ENCODE measurements at places on chromosomes 3 and 15.
A peak's percentile ranks its signal among the peaks of the same experiment; 100 is the strongest.

DNA sequence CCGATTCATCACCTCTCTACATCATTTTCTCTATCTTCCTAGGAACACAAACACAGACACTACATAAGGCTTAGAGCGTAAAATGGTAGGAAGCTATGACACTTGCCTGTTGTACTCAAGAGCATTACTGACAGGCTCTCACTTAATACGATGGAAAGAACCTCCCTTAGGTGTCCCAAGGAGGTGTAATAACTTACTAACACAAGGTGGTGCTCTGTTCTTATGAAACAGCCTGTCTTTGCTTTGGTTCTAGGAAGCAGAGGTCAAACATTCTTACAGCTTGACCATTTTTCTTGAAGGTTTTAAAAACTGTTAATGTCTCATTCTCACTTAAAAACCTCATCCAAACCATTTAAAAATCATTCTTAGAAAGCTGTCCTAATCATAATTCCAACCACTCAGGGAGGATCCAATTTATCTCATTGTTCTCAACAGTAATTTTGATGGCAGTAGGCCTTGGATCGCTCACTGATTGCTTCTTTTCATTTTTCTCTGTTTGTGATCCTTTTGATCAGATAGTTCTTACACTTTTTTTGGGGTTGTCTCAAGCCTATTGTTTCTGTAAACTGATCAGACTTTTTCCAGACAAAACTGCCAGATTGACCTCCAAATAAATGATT, 317.8 kb upstream of the AGTR1 start:
- H3K4me3 ChIP-seq: no peak overlapping the region
- H3K27me3 ChIP-seq: no peaks in the 10 kb centered on the region
- no peaks in the 10 kb centered on the region for H3K4me1 ChIP-seq

DNA sequence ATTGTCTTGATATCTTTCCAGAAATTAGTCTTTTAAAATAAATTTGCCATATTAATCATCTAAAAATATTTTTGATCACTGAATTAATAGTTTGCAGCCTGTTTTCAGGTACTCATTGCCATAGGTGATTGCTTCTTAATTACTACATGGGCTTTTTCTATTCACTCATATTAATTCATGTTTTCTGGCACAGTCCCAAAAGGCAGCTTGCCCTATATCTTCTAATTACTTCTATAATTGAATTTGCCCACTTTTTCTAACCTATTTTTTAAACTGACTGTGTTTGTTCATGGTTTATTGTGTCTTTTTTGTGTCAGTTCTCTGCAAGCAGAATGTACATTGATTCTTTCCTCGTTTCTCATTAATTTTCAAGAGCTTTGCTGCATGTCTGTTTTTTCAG, 85.7 kb upstream of the SOX2 start:
- no peak for DNase-seq
- H3K36me3 ChIP-seq: no peaks in the 10 kb centered on the region
- peaks cover 8% of the 10 kb centered on the region for H3K27me3 ChIP-seq
- H3K4me3 ChIP-seq: no peak overlapping the region
- no peak overlapping the region for H3K27ac ChIP-seq

GRCh38 chr3:164498917-164499316, 579.4 kb downstream of the SI start:
- H3K27me3 ChIP-seq: no peaks in the 10 kb centered on the region
- no peaks in the 10 kb centered on the region for H3K4me1 ChIP-seq
- no peak overlapping the region for H3K27ac ChIP-seq
- no peak overlapping the region for H3K4me3 ChIP-seq
- no peak for DNase-seq

DNA sequence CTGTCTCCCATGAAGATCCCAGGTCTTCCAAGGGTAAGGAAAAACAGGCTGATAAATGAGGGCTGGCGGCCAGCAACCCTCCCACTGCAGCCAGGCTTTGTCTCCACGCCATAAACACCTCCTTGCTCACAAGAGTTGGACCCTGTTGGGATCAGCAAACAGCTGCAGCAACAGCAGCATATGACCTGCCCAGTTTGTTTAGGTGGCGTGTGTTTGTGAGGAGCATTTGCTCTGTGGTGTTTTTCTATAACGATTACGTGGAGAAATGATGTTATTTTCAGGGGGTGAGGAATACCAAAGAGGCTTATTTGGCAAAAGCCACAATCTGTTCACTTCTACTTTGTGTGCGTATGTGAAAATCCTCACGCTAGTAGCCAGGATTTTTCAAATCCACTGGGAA, 58.5 kb downstream of the RFTN1 start:
- peaks cover 53% of the 10 kb centered on the region for H3K4me1 ChIP-seq
- H3K27ac ChIP-seq: no peak overlapping the region
- H3K27me3 ChIP-seq: no peaks in the 10 kb centered on the region
- no peak for DNase-seq

GRCh38 chr3:185629554-185630181, 43.6 kb downstream of the SENP2 start:
- H3K4me3 ChIP-seq: no peak overlapping the region
- DNase-seq: no peak
- H3K27me3 ChIP-seq: no peaks in the 10 kb centered on the region
- H3K27ac ChIP-seq: no peak overlapping the region
- peaks cover 6% of the 10 kb centered on the region for H3K36me3 ChIP-seq

GRCh38 chr15:74845208-74845568, 2.2 kb upstream of the ULK3 start:
- no peak overlapping the region for H3K27ac ChIP-seq
- no peak for DNase-seq
- H3K4me3 ChIP-seq: no peak overlapping the region
- peaks cover 14% of the 10 kb centered on the region for H3K36me3 ChIP-seq

DNA sequence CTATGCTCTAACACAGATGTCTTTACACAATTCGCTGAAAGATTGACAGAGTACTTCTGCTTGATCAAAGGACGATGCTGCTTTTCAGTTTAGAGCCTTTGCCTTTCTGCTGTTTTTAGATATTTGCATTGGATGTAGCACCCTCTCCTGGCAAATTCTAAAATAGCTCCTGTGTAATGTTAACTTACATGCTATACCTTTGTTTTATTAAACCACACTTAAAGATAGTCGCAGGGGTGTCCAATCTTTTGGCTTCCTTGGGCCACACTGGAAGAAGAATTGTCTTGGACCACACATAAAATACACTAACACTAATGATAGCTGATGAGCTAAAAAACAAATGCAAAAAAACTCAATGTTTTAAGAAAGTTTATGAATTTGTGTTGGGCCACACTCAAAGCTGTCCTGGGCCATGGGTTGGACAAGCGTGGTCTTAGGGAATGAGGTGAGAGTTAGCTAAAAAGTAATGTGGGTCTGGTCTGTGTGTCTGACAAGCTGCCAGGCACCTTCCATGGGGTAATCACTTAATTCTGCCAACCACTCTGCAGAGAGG, 62.9 kb downstream of the ATG7 start:
- DNase-seq: peak; percentile 44
- H3K36me3 ChIP-seq: no peaks in the 10 kb centered on the region
- no peak overlapping the region for H3K4me3 ChIP-seq
- no peaks in the 10 kb centered on the region for H3K27me3 ChIP-seq
- H3K4me1 ChIP-seq: no peaks in the 10 kb centered on the region

GRCh38 chr3:143334231-143334630, 214.7 kb downstream of the CHST2 start:
- no peaks in the 10 kb centered on the region for H3K27me3 ChIP-seq
- H3K4me1 ChIP-seq: peaks cover 3% of the 10 kb centered on the region
- no peak for DNase-seq
- H3K36me3 ChIP-seq: peaks cover 10% of the 10 kb centered on the region
- H3K4me3 ChIP-seq: no peak overlapping the region

- H3K4me3 ChIP-seq: no peak overlapping the region
- H3K27me3 ChIP-seq: peaks cover 71% of the 10 kb centered on the region
- no peak overlapping the region for H3K27ac ChIP-seq
- DNase-seq: no peak
Measured at GRCh38 chr3:192408647-192409200, 318.6 kb downstream of the FGF12 start.

DNA sequence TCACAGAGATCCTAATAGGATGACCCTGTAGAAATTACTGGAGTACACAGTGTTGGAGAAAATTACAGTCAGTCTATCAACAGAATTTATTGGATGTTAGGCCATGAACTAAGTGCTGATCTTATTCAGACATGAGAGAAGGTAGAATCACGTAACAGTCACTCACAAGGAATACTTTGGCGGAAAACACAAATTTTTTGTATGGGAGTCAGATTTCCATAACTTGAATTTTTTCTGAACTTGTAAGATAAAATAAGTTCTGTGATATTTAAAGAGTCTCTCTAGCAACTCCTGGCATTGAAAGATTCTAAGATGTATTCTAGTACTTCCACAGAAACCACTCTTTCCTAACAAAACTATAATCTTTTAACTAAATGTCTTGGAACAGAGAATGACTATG, 178.8 kb upstream of the MME start:
- no peaks in the 10 kb centered on the region for H3K36me3 ChIP-seq
- DNase-seq: no peak
- H3K4me1 ChIP-seq: no peaks in the 10 kb centered on the region
- H3K27me3 ChIP-seq: no peaks in the 10 kb centered on the region

DNA sequence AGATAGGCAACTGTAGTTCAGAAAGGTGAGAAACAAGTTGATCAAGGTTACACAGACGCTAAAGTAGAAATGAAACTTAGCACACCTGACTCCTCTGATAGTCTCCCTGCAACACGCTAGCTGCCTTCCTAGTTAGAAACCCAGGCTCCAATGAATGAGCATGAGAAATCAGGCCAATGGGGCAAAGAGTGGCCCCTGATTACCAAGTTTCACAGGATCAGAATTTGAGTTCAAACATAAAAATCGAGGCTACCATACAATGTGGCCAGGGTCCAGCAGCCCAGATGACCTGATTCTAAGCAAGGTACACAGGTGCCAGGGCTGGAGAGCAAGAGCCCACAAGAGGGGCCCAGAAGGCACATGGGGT, 7.7 kb downstream of the PLD1 start:
- peaks cover 19% of the 10 kb centered on the region for H3K27me3 ChIP-seq
- no peak overlapping the region for H3K4me3 ChIP-seq
- no peaks in the 10 kb centered on the region for H3K4me1 ChIP-seq
- no peak for DNase-seq
- H3K27ac ChIP-seq: no peak overlapping the region

DNA sequence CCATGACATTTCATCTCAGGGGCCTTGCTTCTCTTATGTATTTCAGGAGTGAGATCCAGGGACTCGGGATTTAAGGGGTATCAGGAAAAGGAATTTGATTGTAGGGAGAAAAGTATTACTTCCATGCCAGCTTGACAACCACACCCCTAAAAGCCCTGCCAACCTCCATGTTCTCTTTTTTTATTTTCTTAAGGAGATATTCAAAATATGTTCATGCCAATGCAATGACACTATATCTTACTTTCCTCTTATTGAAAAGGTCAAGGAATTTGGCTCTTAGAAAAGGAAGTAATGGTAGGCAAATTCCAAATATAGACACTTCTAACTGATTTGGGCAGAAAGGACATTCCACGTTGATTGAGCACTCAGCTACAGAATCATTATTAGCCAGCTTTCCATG, 407.5 kb upstream of the NECTIN3 start:
- H3K4me3 ChIP-seq: no peak overlapping the region
- H3K27me3 ChIP-seq: peaks cover 9% of the 10 kb centered on the region
- no peaks in the 10 kb centered on the region for H3K4me1 ChIP-seq
- DNase-seq: no peak

DNA sequence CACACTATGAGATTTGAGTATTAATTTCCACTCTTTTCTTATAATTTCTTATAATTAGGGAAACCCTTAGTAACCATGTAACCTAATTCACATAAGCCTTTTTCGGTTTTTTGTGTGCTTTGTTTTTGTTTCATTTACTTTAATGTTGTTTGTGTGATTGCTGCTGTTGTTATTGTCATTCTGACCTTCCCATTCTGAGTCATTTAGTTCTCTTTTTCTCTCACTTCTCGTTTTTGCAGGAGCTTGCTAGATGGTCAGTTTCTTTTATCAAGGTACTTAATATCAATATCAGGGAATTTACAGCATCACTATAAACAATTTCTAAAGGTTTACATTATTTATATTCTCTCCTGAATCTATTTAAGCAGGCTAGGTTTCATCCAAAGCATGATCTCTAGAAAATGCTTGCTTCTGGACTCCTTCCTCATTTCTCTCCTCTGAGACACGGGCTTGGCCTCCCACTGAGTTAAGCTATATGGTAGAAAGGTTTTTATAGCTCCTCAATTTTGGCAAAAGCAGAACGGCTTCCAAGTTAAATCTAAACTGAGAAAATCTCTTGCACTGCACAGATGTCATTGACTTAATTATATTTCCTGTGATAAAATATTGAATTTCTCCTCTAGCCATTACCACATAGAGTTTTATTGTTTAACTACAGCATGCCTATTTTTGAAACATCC, 534.2 kb downstream of the NSUN3 start:
- H3K27ac ChIP-seq: no peak overlapping the region
- H3K4me1 ChIP-seq: no peaks in the 10 kb centered on the region
- H3K36me3 ChIP-seq: no peaks in the 10 kb centered on the region
- no peak overlapping the region for H3K4me3 ChIP-seq

- H3K27ac ChIP-seq: no peak overlapping the region
- peaks cover 4% of the 10 kb centered on the region for H3K27me3 ChIP-seq
- no peak for DNase-seq
- no peak overlapping the region for H3K4me3 ChIP-seq
- H3K4me1 ChIP-seq: no peaks in the 10 kb centered on the region
Measured at GRCh38 chr3:32614956-32615355, 44.3 kb upstream of the DYNC1LI1 start.

GRCh38 chr15:50066202-50066601, 52.8 kb downstream of the ATP8B4 start:
- H3K27me3 ChIP-seq: peaks cover 5% of the 10 kb centered on the region
- no peaks in the 10 kb centered on the region for H3K4me1 ChIP-seq
- no peak overlapping the region for H3K27ac ChIP-seq
- H3K4me3 ChIP-seq: no peak overlapping the region
- DNase-seq: no peak
- no peaks in the 10 kb centered on the region for H3K36me3 ChIP-seq

DNA sequence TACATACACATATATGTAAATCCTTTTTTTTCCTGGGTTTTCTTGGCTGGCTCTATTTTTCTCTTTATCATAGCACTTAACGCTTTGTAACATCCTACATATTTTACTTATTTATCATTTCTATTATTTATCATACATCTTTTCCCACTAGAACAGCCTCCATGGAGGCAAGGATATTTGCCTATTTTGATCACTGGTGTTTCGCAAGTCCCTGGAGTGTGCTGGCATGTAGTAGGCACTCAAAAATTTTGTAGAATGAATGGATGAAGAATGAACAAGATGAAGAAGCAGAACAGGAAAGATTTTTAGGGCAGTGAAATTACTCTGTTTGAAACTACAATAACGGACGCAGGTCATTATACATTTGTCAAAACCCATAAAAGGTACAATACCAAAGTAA, 83.0 kb upstream of the PTX3 start:
- no peak overlapping the region for H3K4me3 ChIP-seq
- peaks cover 3% of the 10 kb centered on the region for H3K36me3 ChIP-seq
- H3K27ac ChIP-seq: no peak overlapping the region
- no peaks in the 10 kb centered on the region for H3K27me3 ChIP-seq

DNA sequence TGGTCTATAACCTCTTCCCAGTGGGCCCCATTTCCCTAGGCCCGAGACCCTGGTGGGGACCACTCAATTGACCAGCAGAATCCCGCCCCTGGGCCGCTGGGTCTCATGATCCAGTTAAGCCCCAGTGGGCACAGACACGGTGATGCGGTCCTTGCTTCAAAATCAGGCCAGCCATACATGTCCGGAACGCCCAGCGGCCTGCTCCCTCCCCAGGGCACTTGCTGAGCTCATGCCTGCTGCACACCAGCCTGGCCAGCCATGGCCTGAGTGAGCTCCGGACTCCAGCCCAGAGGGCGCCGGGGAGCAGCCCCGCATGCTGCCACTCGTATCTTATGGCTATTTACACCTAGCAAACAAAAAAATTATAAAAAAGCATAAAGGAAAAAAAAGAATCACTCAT, 34.4 kb upstream of the IQSEC1 start:
- H3K4me3 ChIP-seq: no peak overlapping the region
- peaks cover 52% of the 10 kb centered on the region for H3K4me1 ChIP-seq
- H3K36me3 ChIP-seq: no peaks in the 10 kb centered on the region
- H3K27ac ChIP-seq: peak overlapping the region; percentile 15
- peaks cover 5% of the 10 kb centered on the region for H3K27me3 ChIP-seq
- no peak for DNase-seq

Data from naive B cell (primary cell).